ENCODE measurements at places on chromosomes 6 and 20.

- DNase-seq = no peak
These were observed 33.8 kb downstream of the TNFAIP3 start for GRCh38 chr6:137900815-137901214.

- peak; percentile 80 for DNase-seq
These were observed 52.1 kb downstream of the RIPOR2 start for GRCh38 chr6:24883618-24884017.

- DNase-seq = no peak
These were observed 453.8 kb upstream of the POU3F2 start for GRCh38 chr6:98380589-98380988.

GRCh38 chr6:7578931-7579330 lies 11.1 kb upstream of the SNRNP48 start:
- DNase-seq = no peak

GRCh38 chr6:30960907-30961673 lies 20.3 kb downstream of the MUCL3 start:
- peak; percentile 9 for DNase-seq

All from EL (cell line).